NCI-H1092 treated with DMSO at 0.1 percent for 48 hours (cell line): ENCODE measurements at places on chromosomes 2 and 18.

GRCh38 chr2:9229470-9229820, 22.8 kb downstream of the ASAP2 start:
- no peak for DNase-seq

DNA sequence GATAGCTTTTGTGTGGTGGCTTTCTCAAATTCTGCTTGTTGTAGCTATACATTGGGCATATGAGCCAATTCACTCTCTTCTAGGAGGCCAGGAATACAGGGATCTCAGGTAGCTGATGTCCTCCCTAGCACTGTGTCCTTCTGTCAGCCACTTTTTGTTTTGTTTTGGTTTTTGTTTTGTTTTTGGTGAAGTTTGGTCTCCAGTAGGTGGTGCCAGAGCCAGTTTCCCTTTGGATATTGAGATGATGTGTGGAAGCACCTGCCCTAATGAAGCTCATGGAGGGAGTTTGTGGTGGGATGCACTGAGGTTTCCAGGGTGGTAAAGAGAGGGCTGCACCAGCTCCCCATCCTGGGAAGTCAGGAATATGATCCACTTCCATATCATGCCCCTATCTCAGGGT, 100.5 kb upstream of the VWC2L start:
- DNase-seq = no peak

- no peak for DNase-seq
Measured at GRCh38 chr2:104025295-104025694, 828.6 kb upstream of the POU3F3 start.

DNA sequence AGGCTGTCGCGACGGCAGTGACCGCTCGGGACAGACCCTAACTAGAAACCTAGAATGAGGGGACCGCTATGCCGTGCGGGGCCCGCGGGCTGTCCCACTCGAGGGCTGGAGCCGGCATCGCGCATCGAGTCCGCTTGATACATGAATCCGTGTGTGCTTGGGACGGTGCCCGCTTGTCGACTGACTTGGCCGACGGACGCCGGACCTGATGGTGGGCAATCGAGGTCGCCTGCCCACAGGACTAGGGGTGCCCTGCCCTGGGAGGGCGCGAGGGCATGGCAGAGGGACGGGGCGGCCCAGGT, 749 bp upstream of the PTMA start:
- no peak for DNase-seq

DNA sequence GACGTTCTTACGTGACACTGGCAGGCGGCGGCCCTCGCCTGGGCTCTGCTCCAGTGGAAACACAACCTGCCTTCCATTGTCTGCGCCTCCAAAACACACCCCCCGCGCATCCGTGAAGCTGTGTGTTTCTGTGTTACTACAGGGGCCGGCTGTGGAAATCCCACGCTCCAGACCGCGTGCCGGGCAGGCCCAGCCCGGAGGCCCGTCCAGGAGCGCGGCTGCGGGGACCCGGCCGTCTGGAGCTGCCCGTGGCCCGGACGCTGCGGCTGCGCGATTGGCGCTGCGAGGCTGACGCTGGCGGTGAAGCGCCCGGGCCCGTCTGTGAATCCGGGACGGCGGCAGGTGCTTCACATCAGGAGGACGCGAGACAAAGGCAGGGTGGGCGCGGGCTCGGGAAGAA, 670.3 kb upstream of the SALL3 start:
- DNase-seq = no peak

- no peak for DNase-seq
Measured at GRCh38 chr2:217357886-217358620, 498.2 kb upstream of the TNP1 start.

DNA sequence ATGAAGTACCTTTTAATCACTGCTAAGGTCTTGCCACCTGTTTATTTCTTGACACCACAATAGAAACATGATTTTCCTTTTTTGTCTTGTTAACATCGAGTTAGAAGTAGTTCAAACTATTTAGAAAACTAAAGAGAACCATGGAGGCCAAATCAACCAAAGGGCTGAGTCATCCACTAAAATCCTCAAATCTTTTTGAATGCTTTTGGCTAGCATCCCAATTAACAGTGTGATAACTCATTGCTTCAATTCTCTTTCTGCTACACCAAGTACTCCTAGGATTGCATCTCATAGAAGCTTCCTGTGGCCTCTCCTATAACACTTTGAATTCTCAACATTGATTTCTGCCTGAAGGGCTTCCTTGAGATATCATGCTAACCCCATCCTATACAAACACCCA, 159.9 kb upstream of the MMADHC start:
- no peak for DNase-seq

- no peak for DNase-seq
Measured at GRCh38 chr2:47203995-47204394, 48.9 kb upstream of the STPG4 start.

DNA sequence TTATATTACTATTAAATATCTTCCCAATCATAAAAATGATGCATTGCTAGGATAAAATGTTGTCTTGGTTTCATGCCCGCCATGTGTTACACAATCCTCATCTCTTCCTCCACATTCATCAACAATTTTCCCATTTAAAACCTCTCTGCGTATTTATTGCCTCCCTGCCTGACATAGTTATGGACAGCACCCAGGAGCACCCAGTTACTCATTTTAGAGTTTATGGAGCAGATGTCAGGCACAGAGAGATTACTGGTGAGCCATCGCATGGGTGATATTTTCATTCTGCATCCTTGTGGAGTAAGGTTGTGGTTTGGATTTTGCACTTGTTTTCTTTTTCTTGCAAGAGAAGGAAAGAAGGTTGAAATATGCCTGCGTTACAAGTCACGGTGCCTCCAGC, 116.7 kb upstream of the NPAS2 start:
- no peak for DNase-seq

GRCh38 chr2:152493417-152493816, 158.4 kb downstream of the FMNL2 start:
- DNase-seq = no peak

DNA sequence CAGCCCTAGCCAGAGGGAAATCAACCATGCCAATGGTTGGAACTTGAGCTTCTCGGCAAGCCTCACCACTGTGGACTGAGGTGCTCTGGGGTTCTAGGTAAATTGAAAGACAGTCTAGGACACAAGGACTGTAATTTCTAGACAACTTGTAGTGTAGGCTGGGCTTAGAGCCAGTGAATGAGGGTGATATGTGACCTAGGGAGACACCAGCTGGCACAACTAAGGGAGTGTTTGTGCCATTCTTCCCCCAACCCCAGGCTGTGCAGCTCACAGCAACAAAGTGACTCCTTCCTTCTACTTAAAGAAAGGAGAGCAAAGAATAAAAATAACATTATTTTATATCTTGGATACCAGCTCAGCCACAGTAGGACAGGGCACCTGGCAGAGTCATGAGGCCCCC, 1690.7 kb upstream of the TMEFF2 start:
- no peak for DNase-seq

DNA sequence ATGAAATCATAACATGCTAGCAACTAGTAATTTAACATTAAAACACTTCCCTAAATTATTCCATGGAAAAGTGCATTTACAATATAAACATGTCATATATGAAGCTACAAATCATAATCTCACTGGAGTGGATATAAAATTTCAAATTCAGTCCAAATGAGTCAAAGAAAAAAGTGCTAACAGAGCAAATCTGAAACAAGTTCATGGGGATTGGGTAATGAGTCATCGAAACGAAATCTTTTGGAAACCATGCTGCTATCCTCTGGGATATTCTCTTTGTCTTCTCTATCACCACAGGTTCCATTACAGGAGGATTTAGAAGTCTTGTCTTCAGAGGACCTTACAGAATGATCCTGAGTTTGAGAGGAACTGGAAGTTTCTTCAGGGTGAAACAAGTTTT, 34.1 kb downstream of the STK17B start:
- DNase-seq = no peak

DNA sequence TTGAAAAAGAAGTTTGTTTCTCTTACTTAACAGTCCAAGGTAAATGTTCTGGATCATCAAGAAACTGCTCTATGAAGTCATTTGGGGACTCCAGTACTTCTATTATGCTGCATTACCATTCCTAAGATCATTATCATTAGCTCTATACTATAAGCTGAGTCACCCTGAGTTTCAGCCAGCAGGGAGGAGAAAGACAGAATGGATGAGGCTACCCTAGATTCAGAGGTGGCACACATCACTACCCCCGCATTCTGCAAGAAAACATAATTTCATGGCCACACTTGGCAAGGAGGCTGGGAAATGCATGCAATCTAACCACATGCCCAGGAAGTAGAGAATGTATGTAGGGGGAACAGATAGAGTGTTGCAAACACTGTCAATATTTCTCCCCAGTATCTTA, 16.6 kb upstream of the LNPK start:
- no peak for DNase-seq

GRCh38 chr2:213252206-213252605, 32.1 kb upstream of the SPAG16 start:
- no peak for DNase-seq

- DNase-seq = no peak
Measured at GRCh38 chr2:133405252-133405651, 163.0 kb downstream of the NCKAP5 start.

DNA sequence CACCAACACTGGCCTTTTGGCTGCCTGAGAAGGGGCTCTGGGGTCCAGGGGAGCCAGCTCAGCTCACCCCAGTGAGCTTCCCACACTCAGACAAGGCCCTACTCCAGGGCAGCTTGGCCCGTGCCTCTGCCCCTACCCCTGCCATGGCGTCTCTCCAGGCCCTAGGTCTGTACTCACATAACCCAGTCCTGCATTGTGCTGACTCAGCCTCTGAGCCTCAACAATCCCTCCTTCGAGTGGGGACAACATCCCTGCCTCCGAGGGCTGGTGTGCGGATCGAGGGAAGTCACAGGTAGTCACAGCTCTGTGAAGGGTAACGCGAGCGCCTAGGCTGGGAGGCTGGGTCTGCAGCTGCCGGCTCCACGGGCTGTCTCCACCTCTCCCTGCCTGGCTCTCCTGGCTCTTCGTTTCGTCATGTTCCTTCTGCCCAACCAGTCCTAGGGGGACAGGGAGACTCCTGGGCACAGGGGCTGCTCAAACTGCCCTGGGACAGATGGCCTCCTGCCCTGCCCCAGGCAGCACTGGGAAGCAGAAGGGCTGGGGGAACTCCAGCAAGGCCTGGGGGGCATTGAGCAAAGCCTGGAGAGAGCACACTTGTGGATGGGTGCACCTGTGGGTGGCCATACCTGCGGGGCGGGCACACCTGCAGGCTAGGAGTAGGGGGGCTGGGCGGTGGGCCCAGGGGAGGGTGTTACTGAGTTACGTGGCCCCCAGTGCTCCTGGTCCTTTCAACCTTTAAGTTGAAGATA, 74.6 kb downstream of the RRM2 start:
- no peak for DNase-seq

GRCh38 chr18:56538746-56539145, 99.6 kb downstream of the TXNL1 start:
- DNase-seq = no peak

DNA sequence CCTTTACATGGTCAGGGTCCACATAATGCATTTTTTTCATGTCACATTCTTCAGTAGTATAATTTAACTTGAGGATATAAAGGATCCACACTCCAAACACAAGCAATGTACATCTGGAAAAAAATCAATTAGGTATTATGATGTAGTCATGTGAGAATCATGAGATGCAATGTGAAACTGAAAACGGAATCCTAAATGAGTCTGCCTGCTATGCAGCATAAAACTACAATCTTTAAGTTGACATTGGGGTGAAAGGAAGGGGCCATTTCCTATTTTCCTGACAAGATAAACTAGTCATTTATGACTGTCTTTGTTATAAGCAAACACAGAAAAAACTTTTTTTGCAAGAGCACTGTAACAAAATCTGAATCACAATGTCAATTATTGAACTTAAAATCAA, 27.6 kb downstream of the ST3GAL5 start:
- no peak for DNase-seq

- DNase-seq = no peak
Measured at GRCh38 chr2:160309585-160309984, 109.5 kb upstream of the ITGB6 start.

GRCh38 chr18:35889677-35890076, 82.8 kb upstream of the RMP24 start:
- no peak for DNase-seq

- DNase-seq = no peak
Measured at GRCh38 chr2:118709786-118710185, 137.7 kb downstream of the EN1 start.

DNA sequence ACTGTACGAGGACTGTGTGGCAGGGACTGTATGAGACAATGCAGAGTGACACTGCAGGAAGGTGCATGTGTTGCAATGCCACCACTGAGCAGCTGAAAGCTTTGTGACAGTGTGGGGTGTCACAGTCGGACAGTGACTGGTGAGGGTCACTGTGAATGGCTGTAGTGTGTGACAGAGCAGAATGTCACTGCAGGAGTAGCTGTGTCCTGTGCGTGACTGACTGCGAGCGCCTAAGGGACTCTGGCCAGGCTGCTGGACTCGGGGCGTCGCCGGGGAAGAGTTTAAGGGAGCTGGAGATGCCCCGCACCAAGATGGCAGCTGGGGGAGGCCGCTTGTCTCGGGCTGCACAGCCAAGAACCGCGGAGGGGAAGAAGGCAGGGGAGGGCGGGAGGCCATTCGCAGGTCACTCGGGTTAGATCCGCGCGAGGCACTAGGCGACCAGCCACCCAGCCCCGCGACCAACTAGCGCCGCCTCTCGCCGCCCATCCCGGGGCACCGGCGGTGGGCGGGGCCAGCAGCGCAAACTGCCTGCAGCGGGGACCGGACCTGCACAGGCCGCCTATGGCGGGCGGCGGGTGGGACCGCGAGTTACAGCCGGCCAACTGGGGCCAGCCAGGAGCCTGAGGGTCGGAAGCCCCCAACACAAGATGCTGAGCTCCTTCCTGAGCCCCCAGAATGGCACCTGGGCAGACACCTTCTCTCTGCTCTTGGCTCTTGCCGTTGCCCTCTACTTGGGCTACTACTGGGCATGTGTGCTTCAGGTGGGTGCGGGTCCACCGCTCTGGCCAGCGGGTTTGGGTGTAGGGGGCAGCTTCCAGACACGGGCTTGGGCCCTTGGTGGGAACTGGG, at the start of gene ABHD1:
TSS of gene ABHD1 (plus strand) at position 514 of the 849 bp plus-strand sequence. CDS start at position 648, 134 bp downstream.
- DNase-seq = no peak

DNA sequence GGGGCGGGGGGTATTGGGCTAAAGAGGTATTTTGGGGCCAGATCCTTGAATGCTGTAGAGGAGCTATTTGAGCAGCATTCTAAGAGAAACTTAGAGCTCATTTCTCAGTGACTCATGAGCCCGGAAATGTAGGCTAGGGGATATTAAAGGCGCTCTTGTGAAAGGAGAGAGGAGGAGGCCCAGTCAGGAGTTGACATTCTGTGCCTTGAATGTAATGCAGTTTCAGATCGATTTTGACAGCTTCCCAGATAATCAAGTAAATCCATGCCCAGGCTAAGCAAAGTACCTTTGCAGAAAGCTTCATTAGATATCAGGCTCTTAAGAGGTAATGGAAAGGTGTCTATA, 1.5 kb downstream of the CAB39 start:
- DNase-seq = no peak

DNA sequence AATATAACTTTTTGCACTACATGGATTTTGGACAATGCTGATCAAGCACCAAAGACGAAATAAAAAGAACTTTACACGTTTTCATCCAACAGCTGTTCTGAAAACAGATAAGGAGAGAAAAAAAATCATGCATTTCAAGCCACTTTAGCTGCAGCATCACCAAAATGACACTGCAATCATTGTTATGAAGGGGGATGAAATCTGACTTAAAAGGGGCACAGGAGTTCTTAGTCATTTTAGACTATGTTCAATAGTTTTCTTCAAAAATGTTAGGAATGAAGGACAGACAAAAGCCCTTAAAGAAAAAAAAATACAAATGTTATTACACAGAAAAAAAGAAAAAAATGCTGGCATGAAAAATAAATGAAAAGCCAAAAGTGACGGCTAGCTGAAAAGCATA, 71.2 kb downstream of the CUL3 start:
- no peak for DNase-seq

GRCh38 chr2:177625744-177626650, 233.4 kb downstream of the AGPS start:
- DNase-seq = no peak
